ENCODE measurements at places on chromosomes 5 and 9.

- no peak for DNase-seq
Observed at GRCh38 chr9:99660191-99660636, 161.5 kb upstream of the NR4A3 start.

DNA sequence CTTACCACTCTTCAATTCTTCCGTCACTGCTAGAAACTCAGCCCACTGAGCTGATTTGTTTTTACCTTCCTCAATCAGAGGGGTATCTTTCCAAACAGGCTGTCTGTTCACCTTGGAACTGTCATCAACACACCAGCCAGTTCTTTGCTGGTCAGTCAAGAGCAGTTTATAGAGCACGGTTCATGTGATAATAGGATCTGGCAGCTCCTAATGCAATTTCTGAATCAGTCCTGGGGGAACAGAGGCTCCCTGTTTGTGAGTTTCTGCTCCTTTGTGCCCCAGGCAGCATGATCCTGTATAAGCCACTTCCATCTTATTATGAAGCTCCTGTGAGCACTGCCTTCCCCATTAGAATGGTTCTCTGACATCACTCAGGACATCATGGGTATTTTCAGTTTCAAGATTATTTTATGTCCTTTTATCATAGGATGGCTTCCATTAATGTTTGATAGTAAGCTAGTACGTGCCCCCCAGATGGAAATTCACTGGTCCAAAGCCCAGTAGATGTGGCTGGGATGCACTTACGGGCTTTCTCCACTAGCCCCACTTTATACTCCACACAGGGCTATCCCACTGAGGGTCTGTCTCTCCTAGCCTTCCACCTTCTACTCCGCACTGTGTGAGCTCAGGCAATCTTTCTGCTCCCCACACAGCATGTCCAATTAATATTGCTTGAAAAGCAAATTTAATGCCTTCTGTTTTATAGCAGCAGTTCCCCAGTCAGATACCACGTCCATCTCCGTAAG, 85.5 kb upstream of the SPIN1 start:
- no peak for DNase-seq

- DNase-seq, result no peak
Observed at GRCh38 chr5:134769206-134769605, 10.6 kb downstream of the DDX46 start.

DNA sequence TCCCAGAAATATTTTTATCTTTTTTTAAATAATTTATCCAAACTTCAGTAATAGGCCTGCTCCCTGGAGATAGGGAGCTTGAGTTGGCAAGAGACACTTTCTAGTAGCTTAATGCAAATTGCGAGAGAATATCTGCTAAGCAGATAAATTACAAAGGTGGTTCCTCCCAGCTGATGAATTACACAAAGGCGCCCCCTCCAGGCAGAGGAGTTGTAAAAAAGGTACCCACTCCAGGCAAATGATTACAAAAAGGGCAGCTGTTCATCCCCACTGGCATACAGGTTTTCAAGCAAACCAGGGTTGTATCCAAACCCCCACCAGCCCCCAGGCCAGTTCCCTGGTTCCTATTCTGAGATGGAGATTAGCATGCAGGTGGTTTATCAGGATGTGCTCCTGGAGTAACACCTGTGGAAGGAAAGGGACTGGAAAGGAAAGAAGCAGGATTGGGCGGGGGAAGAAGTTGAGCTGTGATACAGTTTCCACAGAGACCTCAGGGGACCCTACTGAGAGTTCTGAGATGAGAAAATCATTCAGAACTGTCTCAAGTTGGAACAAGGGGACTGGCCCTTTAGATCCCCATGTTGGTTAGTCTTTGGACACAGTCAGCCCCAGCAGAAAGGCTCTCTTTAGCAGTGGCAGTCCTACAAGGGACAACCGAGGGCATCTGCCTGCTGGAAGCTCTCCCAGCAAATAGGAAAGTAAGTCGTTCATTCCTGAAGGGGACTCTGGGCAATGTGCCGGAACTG, 25.5 kb downstream of the ESM1 start:
- no peak for DNase-seq

DNA sequence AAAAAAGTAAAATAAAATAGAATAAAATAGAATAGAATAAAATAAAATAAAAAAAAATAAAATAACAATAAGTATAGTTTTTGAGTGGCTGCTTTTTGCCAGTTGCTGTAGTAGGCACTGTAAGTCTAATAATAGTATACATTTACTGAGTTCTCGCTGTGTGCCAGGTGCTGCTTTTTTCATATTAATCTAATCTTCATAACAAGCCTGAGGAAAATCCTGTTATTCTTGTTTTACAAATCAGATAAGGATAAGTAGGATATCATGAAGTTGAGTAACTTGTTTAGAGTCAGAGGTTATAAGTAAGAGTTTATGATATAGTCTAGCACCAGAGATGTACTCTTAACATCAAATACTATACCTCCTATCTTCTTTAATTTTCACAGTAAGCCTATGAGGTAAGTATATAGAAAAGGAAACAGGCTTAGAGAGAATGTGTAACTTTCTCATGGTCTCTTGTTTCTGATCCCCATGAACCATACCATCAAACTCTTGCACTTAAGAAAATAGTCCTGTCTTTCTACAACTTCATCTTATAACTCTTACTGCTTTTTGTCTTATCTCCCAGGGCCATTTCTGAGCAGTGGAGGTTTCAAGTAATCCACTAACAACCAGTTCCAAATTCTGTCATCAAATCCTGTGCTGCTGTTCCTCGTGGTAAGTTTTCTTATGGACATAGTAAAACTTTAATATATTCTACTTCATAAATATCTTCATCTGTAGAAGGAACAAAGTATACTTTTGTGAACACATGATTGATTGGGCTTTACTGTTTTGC, 18.7 kb downstream of the RMI1 start:
- no peak for DNase-seq

GRCh38 chr5:95841914-95842812, 19.6 kb upstream of the GLRX start:
- DNase-seq, result no peak

DNA sequence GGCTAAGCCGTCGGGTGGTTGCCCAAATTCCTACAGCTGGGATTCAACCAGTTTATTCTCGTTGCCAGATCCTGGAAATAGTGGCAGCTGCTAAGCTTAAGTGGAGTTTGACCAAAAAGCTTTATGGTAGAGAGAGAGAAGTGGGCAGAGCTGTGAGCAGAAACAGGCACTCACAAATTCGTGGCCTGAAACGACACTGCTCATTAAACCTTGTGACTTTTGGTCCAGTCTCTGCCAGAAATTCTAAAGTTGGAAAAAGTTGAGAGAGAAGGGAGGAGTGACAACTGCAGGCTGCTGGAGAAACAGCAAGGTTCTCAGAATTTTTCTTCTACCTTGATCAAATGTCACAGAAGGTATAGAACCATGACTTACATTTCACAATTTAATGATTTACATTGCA, 131.5 kb downstream of the MTX3 start:
- DNase-seq, result no peak

DNA sequence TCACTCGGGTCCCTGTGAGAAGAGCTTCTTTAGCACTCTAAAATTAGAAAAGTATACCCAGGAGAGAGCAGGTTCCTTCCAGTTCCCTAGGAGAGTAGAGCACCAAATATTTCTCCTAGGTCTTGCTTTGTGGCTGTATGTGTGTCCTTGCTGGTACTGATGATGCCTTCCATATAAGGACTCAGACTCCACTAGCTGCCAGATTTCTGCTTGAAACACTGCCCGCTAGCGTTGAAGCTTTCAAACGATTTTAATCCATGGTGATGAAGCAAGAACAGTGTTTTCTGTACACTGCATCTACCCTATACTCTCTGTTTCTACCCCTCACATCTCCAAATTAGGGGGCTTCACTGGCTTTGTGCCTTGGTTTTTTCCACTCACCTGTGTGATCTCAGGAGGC, 2.4 kb upstream of the SMC2 start:
- DNase-seq, result no peak

GRCh38 chr9:110777876-110778215, 109.3 kb downstream of the MUSK start:
- DNase-seq, result no peak

DNA sequence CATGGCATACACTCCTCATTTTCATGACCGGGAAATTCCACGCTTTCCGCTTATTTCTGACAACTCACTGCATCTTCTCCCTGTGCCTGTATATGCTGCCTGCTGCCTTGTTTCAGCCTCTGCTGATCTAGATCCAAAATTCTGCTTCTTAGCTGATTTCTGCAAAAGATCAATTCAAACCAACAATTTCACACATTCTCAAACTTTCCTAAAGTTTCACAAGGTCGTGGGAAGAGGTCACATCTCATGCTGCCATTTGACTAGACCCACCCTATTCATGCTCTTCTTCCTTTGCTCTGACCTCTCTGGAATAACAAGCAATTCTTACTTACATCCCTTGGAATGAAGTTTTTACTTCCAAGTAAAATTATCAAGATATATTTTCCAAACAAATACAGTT, 84.5 kb downstream of the TMEM167A start:
- DNase-seq, result no peak

DNA sequence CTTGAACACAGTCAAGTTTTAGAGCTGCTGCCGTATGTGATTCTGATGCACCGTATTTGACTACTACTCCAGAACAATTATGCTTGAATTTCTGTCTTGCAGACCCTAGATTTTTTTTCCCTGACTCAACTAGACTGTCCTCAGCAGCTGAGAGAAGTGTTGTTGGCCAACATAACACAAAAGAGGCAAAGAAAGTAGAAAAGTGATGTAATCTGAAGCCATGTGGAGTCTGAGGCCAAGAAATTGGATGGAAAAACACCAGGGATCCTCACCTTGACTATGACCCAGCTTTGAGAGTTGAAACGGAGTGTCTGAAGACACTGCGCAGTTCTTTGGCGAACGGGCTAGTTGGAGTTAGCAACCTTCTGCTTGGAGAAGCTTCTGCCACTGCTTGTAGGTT, 36.3 kb upstream of the FGF1 start:
- no peak for DNase-seq

DNA sequence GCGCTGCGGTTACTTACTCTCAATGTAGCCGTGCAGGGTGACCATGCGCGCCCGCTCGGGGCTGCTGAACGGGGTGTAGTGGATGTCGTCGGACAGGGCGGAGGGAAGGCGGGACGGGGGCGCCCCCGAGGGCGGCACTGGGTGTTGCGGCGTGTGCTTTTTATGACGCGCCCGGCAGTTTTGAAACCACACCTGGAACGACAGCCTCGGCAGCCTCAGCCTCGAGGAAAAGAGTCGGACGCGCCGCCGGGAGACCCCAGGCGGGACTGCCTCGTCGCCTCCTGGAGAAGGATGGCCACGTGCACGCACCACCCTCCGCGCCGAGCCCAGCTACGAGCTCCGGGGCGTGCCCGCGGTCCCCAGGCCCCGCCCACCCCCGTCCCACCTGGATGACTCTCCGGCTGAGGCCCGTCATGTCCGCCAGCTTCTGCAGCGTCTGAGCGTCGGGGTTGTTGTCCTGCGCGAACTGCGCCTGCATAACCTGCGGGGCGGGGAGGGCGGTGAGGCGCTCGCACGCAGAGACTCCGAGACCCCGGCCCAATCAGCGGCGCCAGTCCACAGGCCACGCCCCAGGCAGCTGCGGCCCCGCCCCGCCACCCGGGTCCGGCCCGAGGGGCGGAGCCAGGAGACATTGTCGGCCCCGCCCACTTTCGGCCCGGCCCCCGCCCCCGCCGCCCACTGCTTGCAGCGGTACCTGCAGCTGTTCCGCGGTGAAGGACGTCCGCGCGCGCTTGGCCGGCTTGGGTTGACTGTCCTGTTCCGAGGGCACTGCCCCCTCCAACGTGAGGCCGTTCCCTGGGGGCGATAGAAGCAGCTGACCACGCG, 15.0 kb downstream of the LHX6 start:
- peak; percentile 73 for DNase-seq

DNA sequence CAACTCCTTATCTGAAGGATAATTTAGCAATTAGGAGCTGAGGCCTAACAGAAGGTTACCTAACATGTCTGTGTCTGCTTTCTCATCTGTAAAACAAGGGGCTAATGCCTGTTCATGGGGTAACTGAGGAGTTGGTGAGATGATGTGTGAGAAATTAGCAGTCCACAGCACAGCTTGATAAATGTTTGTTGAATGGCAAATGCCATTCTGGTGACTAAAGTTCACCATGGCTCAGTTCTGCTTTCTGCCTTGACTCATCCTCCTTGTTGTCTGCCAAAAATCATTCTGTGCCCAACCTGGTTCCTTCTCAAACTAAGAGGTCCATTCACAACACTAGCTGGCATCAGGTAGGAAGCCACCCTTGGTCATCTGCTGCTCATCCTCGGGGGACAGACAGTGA, 552.0 kb upstream of the KLF4 start:
- peak; percentile 10 for DNase-seq

DNA sequence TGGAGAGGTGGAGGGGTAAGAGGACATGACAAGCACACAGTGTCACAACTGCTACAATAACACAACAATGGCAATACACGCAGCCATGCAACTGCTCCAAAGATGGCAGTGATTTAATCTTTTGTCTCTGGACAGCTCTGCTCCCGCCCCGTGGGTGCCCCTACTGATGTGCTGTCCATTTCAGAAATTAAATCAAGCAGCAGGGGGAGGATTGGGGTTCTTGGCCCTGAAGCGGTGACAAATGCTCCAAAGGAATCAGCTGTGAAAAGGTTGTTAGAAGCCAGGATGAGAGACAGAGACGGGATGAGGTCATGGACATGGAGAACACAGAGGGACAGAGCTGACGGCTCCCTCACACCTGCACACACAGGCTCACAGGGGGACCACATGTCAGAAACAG, 22.6 kb downstream of the CNTFR start:
- DNase-seq, result no peak

DNA sequence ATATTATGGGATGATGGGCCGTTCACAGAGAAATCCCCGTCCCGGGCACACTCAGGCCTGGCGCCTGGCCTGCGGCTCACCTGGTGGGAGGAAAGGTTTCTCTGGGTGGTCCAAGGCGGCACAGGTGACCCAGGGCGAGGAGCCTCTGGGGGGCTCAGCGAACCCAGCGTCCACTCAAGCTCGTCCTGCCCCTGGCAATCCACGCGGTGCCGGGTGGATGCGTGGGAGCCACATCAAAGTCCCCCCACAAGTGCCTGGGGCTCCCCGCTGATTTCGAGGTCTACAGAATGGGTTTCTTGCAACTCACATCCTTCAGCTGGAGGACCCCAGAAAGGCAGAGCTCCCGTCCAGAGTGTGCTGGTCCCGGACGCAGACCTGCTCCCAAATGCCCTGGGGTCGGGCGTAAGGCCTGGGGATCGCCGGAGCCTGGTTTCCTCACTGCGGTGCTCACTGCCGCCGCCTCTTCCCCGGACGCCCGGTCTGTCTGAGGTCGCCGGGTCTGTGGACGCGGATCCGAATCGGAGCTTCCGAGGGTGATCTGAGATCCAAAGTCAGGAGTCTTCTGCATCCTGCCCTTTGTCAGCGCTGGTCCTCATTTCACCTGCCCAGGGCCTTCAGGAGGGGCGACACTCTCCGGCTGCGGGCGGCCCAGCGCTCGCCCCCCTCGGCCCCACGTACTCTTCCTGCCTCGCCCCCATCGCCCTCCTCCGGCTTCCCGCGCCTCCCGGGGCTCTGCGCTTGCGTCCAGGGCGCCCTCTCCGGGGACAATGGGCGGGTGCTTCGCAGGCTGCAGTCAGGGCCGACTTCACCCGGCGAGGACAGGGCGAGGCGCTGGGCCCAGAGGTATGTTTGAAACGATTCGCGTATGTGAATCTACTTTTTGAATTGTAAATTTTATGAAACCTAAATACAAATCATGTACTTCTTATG, 20.0 kb upstream of the RUFY1 start:
- no peak for DNase-seq

- no peak for DNase-seq
Observed at GRCh38 chr5:50963971-50964745, 297.7 kb downstream of the PARP8 start.

- DNase-seq, result peak; percentile 66
Observed at GRCh38 chr5:93620487-93621326, 37.7 kb downstream of the NR2F1 start.
